Heart right ventricle (tissue), 16 donors: ENCODE measurements at places on chromosomes 2 and 18.

GRCh38 chr2:1370461-1370860, 42.8 kb upstream of the TPO start:
- no peak for DNase-seq
- no peaks in the 10 kb centered on the region for H3K27me3 ChIP-seq
- no peaks in the 10 kb centered on the region for H3K36me3 ChIP-seq
- no peak overlapping the region for H3K27ac ChIP-seq

DNA sequence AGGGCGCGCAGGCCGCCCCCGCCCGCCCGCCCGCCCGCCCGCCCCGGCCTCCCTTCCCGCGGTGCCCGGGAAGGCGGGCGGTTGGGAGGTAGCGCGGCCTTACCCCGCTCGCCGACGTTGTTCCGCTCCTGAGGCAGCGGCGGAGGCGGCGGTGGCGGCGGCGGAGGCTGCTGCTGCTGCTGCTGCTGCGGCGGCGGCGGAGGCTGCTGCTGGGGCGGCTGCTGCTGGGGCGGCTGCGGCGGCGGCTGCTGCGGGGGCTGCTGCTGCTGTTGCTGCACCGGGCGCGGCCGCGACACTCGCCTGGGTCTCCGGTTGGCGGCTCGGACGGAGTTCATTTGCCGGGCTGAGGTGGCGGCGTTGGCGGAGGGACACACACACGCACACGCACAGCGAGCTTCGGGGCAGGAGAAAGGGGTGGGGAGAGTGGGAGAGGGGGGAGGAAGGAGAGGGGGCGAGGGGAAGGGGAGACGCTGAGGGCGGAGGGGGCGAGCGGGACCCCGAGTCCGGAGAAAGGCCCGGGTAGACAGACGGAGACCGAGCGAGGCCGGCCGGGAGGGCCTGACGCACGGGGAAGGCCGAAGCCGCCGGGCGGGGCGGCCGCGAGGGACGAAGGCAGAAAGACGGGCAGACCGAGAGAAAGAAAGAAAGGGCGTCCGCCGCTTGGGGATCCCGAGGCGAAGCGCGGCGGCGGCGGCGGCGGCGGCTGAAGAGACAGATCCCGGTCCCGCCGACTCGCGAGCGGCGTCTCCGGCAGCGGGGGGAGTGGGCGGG, 727 bp downstream of the FBXO11 start:
- H3K4me3 ChIP-seq: peak overlapping the region; percentile 91
- no peaks in the 10 kb centered on the region for H3K27me3 ChIP-seq
- peak; percentile 59 for DNase-seq
- H3K36me3 ChIP-seq: no peaks in the 10 kb centered on the region
- H3K4me1 ChIP-seq: peaks cover 4% of the 10 kb centered on the region

DNA sequence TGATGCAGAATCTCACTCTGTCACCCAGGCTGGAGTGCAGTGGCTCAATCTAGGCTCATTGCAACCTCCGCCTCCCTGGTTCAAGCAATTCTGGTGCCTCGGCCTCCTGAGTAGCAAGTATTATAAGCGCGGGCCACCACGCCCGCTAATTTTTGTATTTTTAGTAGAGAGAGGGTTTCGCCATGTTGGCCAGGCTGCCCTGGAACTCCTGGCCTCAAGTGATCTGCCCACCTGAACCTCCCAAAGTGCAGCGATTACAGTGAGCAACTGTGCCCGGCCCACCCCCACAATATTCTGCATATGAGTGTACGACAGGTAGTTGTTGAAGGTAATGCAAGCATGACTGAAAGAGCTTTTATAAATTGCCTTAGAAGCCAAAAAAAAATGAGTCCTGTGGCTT, 1.2 kb downstream of the WDR75 start:
- H3K4me3 ChIP-seq: no peak overlapping the region
- peaks cover 6% of the 10 kb centered on the region for H3K4me1 ChIP-seq
- no peak for DNase-seq
- no peak overlapping the region for H3K27ac ChIP-seq

- no peak overlapping the region for H3K4me3 ChIP-seq
- no peaks in the 10 kb centered on the region for H3K4me1 ChIP-seq
- no peak for DNase-seq
- no peaks in the 10 kb centered on the region for H3K36me3 ChIP-seq
Measured at GRCh38 chr18:79387615-79388014, 8.1 kb upstream of the NFATC1 start.

DNA sequence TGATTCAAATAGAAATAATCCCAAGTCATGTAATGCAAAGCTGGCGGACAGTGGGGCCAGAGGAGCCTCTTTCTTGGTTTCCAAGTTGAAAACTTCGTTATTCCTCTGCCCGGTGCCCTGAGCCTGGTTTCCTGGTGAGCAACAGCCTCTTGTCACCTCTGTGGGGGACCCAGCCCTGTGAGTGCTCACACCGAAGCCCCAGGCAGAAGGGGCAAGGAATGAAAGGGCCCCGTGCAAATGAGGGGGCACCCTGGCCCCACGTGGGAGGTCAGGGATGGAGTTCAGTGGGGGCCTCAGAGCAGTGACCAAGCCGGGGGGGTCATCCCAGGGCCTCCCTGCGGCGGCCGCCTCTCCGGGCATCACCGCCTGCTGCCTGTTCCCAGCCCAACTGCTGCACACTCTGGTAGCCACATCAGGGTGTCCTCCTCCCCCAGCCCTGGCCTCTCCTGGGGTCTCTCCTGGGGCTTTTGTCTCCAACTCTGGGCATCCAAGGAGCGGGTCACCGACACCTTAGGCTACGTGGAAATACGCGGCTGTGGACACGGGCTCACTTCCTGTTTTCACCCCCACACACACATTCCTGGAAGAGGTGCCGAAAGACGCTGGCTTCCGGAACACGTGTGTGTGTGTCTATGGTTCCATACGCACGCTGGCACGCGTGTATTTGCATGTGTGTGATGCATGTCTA, 64.5 kb downstream of the TWIST2 start:
- H3K4me3 ChIP-seq: no peak overlapping the region
- H3K36me3 ChIP-seq: no peaks in the 10 kb centered on the region
- no peak overlapping the region for H3K27ac ChIP-seq

GRCh38 chr2:231160701-231161100, 35.9 kb upstream of the HTR2B start:
- H3K27ac ChIP-seq: no peak overlapping the region
- H3K4me1 ChIP-seq: no peaks in the 10 kb centered on the region
- no peaks in the 10 kb centered on the region for H3K36me3 ChIP-seq
- H3K4me3 ChIP-seq: no peak overlapping the region
- no peaks in the 10 kb centered on the region for H3K27me3 ChIP-seq

- peaks cover 28% of the 10 kb centered on the region for H3K27me3 ChIP-seq
- no peaks in the 10 kb centered on the region for H3K36me3 ChIP-seq
- no peaks in the 10 kb centered on the region for H3K4me1 ChIP-seq
Measured at GRCh38 chr18:23059541-23060465, 75.5 kb upstream of the CABLES1 start.

DNA sequence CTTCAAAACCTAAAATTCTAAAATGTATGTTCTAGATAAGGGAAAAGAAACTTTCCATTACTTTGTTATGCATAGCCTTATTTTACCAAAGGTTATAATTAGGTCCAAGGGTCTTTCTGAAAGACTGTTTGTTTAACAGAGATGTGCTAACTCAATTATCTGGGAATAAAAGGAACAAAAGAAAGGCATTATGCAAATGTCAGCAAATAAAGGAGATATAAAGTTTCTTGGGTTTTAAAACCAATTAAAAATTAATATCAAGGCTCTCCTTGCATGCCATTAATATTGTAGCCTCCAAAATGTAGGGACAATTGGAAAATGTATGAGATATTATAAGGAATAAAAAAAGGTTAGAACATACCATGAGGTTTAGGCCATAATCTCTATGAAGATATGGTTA, 87.8 kb upstream of the DOCK10 start:
- DNase-seq: no peak
- H3K27me3 ChIP-seq: no peaks in the 10 kb centered on the region
- H3K27ac ChIP-seq: no peak overlapping the region
